ENCODE measurements at places on chromosomes 4 and X. TPM values are rescaled to one million over a fixed set of nuclear protein-coding genes. Genes with fewer than 3 reads are reported as not detected.

- DNase-seq, result no peak
- no peaks in the 10 kb centered on the region for H3K27me3 ChIP-seq
- no peaks in the 10 kb centered on the region for H3K36me3 ChIP-seq
These were observed 27.9 kb downstream of the PPARGC1A start for GRCh38 chr4:23861897-23862296.

- no peaks in the 10 kb centered on the region for H3K4me1 ChIP-seq
- no peaks in the 10 kb centered on the region for H3K36me3 ChIP-seq
- H3K27ac ChIP-seq, result no peak overlapping the region
- no peak for DNase-seq
- no peak overlapping the region for H3K4me3 ChIP-seq
- H3K27me3 ChIP-seq, result no peaks in the 10 kb centered on the region
These were observed 44.6 kb upstream of the FGFBP2 start for GRCh38 chr4:16007471-16008095.

GRCh38 chrX:119238557-119238956, 2.5 kb downstream of the PGRMC1 start:
- H3K36me3 ChIP-seq, result no peaks in the 10 kb centered on the region
- H3K27me3 ChIP-seq, result peaks cover 18% of the 10 kb centered on the region
- no peaks in the 10 kb centered on the region for H3K4me1 ChIP-seq

- no peaks in the 10 kb centered on the region for H3K27me3 ChIP-seq
- no peak overlapping the region for H3K27ac ChIP-seq
- no peak for DNase-seq
- no peak overlapping the region for H3K4me3 ChIP-seq
- H3K36me3 ChIP-seq, result no peaks in the 10 kb centered on the region
- H3K4me1 ChIP-seq, result no peaks in the 10 kb centered on the region
These were observed 762.5 kb downstream of the PCDH7 start for GRCh38 chr4:31482691-31483090.

The SPATA18 gene
- total RNA-seq, result 11.0 TPM
